Putamen (tissue), 1 donor: ENCODE measurements at places on chromosomes 2 and 18.

- no peak for DNase-seq
Observed at GRCh38 chr2:70995426-70995729, 705 bp upstream of the TEX261 start.

DNA sequence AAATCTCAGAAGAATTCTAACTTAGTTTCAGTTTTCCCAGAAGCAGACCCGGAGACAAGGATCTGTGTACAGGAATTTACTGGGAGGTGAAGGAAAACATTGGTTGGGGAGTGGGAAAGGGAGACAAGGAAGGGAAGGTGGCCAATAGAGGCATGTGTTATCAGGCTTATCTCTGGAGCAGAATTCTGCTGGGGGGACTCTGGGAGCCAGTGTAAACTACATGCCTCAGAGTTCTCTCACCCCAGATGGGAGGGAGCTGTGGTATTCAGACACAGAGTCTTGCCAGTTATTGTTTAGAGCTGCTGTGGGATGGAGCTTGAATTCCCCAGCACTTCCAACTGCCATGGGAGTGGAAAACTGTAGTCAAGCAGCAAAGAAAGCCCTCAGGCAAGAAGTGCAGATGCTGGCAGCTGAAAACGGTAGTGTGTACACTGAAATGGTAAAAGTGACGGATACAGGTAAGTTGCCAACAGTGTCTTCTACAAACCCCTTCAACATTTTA is 19.0 kb downstream of the DNPEP start:
- DNase-seq, result no peak

- no peak for DNase-seq
Observed at GRCh38 chr2:241891315-241891987, 21.9 kb downstream of the RTP5 start.

- no peak for DNase-seq
Observed at GRCh38 chr18:42446195-42446594, 491.2 kb downstream of the PIK3C3 start.

- no peak for DNase-seq
Observed at GRCh38 chr18:35076135-35076924, 35.1 kb downstream of the MAPRE2 start.

GRCh38 chr18:77111449-77111848 is 21.1 kb downstream of the MBP start:
- no peak for DNase-seq

- no peak for DNase-seq
Observed at GRCh38 chr2:236127010-236127409, 41.2 kb downstream of the GBX2 start.

DNA sequence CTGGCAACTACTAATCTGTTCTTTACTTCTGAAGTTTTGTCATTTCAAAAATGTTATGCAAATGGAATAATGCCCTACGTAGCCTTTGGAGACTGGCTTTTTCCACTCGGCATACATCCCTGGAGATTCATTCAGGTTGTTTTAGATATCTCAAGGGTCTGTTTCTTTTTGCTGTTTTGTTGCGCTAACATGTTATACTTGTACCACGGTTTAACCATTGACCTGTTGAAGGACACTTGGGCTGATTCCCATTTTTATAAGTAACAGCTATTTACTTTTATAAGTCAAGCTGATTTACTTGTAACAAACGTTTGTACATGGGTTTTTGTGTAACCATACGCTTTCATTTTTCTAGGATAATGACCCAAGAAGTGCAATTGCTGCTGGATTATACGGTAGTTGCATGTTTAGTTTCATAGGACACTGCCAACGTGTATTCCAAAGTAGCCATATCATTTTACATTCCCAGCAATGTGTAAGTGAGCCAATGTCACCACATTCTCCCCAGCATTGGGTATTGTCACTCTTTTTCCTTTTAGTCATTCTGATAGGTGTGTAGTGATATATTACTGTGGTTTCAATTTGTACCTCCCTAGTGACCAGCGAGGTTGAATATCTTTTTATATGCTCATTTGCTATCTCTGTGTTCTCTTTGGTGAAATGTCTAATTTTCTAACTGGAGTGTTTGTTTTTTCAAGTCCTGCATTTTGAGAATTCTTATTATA is 36.5 kb upstream of the STAT4 start:
- no peak for DNase-seq

GRCh38 chr2:121532894-121533293 is 2.2 kb downstream of the RNU4ATAC start:
- no peak for DNase-seq

DNA sequence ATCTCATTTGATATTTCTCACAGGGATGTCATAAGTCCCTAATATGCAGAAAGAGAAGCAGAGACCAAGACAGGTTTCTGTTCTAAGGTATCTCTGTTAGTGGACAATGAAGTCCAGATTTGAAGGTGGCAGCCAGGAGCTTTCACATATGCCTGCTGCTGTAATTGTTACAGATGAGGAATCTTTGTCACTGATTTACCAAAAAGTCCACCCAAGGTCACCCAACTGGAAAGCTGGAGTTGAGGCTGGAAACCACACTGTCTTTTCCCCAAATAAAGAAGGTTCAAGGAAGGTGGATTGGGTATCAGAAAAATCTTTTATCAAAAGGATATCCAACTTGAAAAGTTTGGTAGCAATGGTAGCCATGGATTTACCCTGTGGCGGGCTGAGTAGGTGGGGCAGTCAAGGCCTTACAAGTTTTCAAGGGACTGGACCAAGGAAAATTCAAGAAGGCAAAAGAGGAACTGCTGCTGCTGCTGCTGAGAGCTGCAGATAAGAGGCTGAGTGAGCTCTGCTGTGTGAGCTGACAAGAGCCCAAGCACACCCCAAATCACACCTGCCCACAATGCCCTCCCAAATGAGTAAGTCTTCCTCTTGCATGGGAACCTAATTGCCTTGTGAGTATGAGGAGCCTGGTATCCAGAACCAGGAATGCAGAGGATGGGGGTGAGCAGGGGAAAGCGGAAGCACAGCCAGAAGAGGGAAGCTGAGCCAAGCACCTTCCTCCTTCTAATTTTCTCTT is 241.2 kb downstream of the ANAPC1 start:
- DNase-seq, result no peak

- DNase-seq, result peak; percentile 71
Observed at GRCh38 chr2:84314901-84315330, 144.2 kb downstream of the SUCLG1 start.

DNA sequence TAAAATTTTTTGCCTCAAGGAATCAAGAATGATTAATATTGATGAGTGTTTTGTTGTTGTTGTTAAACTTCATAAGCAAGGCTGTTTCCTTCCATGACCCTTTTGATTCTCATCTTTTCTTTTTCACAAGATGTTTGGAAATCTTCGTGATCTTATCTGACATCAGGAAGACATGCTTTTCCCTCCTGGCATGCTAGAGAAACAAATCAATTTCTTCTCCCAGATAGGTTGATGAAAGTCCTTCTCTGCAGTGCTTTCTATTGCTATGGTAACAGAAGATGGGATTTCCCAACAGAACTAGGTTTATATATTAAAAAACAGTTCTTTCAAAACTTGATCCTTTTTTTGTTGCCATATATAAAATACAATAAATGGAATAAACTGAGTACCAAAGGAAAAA is 85.2 kb downstream of the EML6 start:
- no peak for DNase-seq

DNA sequence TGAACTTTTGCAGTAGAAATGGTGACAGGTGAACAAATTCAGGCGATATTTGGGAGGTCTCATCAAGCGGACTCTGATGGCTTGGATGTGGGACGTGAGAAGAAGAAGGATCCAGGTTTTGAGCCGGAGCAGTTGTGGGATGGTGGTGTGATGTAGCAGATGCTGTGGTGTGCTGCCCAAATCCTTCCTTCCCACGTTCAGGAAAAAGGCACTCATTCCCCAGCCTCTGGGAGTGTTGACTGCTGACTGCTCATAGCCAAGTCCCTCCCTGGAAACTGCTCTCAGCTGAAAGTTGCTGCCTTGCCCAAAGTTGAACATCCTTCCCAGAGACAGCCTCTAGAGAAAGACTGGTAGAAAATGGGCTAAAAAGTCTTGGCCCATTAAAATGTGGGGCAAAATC is 890.3 kb upstream of the ACVR2A start:
- DNase-seq, result no peak

DNA sequence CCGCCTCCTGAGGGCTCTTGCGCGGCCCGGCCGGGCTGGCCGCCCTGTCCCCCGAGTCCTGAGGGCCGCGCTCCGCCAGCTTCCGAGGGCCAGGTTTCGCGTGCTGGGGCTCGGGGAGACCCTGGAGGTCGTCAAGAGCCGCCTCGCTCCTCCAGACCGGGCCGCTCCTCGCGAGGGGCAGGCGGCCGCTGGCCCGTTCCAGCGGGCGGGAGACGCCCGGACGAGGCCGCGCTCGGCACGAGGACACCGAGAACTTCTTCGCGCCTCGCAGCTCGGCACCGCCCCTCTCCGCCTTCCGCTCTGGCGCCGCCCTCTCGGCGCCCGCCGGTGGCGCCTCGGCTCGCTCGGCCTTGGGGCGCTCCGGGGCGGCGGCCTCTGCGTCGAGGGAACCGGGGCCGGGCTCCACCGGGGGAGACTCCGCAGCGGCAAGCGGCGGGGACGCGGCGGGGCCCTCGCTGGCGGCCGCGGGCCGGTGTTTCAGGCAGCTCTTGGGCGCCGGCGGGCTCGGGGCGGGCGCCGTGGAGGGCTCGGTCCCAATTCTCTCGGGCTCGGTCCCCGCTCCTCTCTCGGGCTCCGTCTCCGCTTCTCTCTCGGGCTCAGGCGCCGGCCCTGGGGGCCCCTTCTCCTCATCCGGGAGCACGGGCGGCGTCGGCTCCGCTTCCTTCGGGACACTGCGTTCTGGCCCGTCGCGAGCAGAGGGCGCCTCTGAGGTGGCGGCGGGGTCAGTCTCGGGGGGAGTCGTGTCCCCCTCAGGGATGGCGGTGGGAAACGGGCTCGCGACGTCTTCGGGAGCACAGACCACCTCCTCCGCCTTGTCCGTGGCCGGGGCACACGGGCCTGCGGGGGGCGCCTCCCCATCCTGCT is 91.6 kb upstream of the MGAT4A start:
- DNase-seq, result no peak

GRCh38 chr2:190837952-190838361 is 42.7 kb upstream of the GLS start:
- DNase-seq, result no peak

DNA sequence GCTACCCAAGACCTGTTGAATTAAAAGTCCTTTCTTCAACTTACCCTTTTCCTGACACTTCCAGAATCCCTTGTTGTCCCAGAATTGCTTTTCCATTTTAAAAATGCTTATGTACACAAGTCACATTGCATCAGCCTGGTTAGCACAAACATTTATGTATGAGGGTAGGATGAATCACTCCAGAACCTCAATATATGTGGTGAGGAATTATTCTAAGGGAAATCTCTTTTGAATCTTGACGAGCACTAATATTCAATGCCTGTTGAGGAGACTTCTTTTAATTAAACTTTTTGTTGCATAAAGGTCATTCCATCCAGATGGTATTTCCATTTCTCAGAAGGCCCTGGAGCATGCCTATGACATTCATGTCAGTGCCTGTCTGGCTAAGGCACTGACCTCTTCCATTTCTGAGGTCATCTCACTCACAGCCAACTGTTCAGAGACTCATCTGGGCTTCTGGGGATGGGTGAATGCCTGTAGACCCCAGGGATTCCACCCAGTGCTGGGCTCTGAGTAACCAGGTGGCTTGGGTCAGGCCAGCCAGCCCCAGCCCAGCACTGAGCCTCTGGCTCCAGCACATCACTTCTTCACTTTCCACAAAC is 28.2 kb downstream of the ACMSD start:
- DNase-seq, result no peak

DNA sequence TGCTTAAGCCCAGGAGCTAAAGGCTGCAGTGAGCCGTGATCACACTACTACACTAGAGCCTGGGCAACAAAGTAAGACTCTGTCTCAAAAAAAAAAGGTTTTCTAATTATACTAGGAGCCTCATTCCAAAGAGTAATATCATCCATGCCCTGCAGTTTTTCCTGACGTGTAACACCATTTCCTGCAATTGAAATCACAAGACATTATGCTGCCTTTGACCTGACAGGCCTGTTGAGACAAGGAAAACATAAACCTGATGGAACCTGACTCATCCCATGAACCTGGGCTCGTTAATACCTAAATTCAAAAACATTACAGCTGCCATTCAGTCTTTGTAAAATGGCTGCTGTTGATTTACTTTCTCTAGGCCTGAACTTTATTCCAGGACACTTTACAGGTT is 58.7 kb upstream of the PEX13 start:
- no peak for DNase-seq

GRCh38 chr2:157930728-157931127 is 54.6 kb upstream of the ACVR1 start:
- no peak for DNase-seq
